ENCODE measurements at places on chromosomes 7 and 10.

GRCh38 chr10:112258407-112258806 lies 24.8 kb upstream of the TECTB start:
- DNase-seq, result no peak

DNA sequence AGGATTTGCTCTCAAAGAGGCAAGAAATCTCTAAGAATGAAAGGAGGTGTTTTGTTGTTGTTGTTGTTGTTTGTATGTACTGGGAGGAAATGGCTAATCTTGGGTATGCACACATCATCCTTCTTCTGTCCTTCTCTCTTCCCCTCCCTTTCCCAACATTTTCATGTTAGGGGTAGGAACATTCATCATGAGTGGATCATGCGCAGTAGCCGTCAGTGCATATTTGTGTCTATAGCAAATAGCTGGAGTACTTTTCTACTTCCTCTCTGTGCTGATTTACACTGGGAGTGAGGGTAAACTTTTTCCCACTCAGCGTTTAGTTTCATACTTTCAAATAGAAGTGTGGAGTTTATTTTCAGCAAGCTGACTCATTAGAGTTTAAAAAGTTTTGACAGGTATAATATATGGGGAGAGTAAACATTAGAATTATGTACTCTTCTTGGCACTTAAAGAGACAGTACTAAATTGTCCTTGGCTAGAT lies 80.5 kb upstream of the PRKG1 start:
- DNase-seq, result no peak

- no peak for DNase-seq
Measured at GRCh38 chr7:92242972-92243371, 2.7 kb downstream of the KRIT1 start.

GRCh38 chr10:74518061-74518460 lies 308.3 kb upstream of the KAT6B start:
- no peak for DNase-seq

DNA sequence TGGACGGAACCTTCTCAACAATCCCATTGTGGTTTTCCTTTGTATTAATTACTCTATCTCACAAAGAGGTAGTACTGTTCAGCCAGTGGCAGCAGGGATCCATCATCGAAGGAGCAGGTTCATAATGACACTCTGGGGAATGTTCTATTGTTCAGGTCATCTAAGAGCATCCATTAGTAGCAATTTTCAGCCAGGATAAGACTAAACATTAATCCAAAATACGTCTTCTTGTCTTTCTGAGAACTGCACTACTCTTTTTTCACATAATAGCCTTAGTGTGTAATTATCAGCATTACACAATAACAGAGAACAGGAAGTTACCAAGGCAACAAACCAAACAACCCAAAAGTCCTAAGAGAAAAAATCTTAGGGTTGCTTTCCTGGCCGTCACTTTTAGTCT lies 259.5 kb upstream of the VWC2 start:
- DNase-seq, result no peak

DNA sequence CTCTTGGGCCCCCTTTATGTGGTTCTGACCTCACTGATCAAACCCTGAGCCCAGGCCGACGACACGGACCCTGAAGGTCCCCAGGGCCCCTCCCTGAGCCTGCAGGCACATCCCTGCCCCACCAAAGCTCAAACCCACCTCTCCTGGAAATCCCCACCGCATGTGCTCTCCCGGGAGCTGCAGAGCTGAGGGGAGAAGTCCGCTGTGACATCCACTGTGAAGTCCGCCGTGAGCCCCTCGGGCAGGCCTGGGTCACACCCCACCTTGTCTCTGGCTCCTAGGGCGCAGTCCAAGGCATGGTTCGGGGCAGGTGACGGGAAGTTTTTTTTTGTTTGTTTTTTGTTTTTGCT lies 100.2 kb downstream of the MICALL2 start:
- no peak for DNase-seq

GRCh38 chr7:26185844-26186180 lies 14.7 kb downstream of the HNRNPA2B1 start:
- no peak for DNase-seq

GRCh38 chr10:13696071-13696470 lies 109.3 kb downstream of the PRPF18 start:
- no peak for DNase-seq

GRCh38 chr7:14606101-14606500 lies 296.4 kb downstream of the DGKB start:
- DNase-seq, result no peak

- no peak for DNase-seq
Measured at GRCh38 chr10:124732931-124733570, 11.1 kb downstream of the FAM53B start.

DNA sequence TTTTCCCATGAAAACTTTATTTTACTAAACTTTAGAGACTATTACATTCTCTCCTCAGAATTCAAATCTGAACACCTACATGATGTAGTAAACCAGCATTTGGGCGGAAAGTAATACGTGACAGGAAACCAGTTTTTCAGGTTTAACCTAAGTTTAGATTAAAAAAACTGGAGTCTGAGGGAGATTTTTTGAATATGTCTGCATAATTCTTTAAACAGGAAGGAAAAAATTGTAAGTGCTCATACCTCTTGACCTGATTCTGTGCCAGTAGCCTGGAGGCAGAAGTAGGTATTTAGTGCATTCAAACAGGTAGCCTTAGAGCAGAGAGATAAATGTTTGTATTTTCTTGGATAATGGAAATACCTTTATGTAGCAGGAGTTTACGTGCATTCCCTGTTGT lies 224.3 kb downstream of the MDFIC start:
- DNase-seq, result no peak

- DNase-seq, result no peak
Measured at GRCh38 chr10:88975377-88975720, 15.2 kb upstream of the FAS start.

DNA sequence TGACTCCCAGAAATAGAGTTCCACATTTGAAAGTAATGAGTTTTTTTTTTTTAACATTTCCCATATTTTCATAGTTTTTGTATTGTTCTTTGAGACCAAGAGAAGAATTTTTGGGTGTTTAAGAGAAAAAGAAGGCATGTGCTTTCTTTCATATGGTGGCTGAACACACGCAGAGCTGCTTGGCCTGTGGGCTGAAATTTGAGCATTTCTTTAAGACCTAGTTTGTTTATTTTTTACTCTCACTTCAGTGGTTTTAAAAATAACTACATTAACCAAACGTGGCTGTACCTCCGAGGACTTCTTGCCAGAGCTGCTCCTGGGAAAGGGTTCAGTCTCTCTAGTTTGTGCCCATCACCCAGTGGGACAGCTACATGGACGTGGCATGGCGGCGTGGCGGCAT lies 58.3 kb downstream of the INPP5A start:
- no peak for DNase-seq

- no peak for DNase-seq
Measured at GRCh38 chr10:64785816-64786215, 1264.6 kb downstream of the REEP3 start.

GRCh38 chr7:2631946-2632732 lies at the start of gene TTYH3:
Gene TTYH3, plus strand, starts transcription at chr7:2631986. Its CDS starts 170 bp downstream, at chr7:2632156.
- DNase-seq, result peak; percentile 21

DNA sequence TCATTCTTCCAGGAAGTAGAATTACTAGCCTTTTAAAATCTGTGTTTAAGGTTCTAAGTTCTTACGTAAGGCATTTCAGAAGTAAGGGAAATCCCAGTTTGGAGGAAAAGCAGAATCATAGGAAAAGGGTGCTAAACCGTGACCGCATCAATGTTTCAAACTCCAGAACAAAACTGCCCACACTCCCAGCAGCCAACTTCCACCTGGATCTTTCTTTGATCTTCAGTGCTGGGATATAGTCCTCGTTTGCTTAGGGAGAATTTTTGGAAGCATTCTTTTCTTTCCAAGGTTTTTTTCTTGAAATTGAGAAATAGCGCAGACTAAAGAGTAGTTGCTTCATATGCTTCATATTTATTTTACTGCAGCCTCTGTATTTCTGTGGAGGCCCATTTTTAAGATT lies 8.9 kb downstream of the PROSER2 start:
- no peak for DNase-seq

DNA sequence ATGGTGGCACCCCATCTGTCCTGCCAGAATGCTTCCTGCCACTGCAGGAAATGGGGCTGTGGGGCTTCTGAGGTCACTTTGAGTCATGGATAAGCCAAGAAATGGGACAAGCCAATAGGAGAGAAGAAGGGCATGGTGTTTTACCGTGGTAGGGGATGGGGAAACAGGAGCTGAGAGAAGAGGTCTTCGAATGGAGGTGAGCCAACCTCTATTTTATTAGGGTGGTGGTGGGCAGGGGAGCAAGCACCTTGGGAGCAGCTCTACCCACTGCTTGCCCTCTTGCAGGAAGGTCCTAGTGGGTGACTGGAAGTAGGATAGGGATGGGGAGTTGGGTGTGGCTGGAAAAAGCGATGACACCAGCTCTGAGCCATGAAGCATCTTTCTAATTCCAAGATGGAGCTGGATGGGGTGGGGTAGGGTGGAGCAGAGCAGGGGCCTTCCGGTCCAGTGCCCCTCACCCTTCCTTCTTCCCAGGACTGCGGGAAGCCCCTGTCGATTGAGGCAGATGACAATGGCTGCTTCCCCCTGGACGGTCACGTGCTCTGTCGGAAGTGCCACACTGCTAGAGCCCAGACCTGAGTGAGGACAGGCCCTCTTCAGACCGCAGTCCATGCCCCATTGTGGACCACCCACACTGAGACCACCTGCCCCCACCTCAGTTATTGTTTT lies 9.1 kb downstream of the ZYX start:
- no peak for DNase-seq

- DNase-seq, result no peak
Measured at GRCh38 chr7:74297516-74298233, 8.5 kb downstream of the CLIP2 start.

GRCh38 chr10:24882047-24882698 lies 70.2 kb downstream of the PRTFDC1 start:
- DNase-seq, result peak; percentile 41

GRCh38 chr7:79298145-79298760 lies 155.2 kb downstream of the MAGI2 start:
- DNase-seq, result no peak

- no peak for DNase-seq
Measured at GRCh38 chr7:10718768-10719167, 254.9 kb upstream of the PHF14 start.

DNA sequence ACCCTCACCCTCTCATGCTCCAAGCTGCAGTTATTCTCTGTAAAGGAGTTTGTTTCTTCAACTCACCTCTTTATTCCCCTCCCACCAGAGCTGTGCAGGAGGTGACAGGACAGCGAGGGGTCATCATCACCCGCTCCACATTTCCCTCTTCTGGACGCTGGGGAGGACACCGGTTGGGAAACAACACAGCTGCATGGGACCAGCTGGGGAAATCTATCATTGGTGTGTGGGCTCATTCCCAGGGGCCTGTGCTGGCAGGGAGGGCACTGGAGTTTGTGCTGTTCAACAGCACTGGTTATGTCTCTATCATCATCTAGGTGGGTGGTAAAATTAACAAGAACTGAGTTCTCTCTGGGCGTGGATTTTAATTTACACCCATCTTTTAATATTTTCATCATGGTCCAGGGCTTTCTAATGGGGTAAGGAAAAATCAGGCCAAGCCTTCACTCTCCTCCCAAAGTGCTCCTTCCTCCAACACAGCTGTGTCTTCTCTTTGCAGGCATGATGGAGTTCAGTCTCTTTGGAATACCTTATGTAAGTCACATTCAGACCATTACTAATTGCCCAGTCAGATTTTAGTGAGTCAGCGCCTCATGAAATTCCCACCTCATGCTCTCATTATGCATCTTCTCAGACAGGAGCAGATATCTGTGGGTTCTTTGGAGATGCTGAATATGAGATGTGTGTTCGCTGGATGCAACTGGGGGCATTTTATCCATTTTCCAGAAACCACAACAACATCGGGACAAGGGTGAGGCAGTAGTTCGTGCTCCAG lies 61.6 kb downstream of the PRSS58 start:
- DNase-seq, result no peak

- DNase-seq, result no peak
Measured at GRCh38 chr10:17989908-17990767, 38.4 kb downstream of the SLC39A12 start.

- no peak for DNase-seq
Measured at GRCh38 chr10:23081221-23081750, 14.1 kb upstream of the MSRB2 start.

- DNase-seq, result no peak
Measured at GRCh38 chr7:90173127-90173844, 19.0 kb downstream of the STEAP1 start.

GRCh38 chr7:131105294-131105798 lies 222.3 kb upstream of the MKLN1 start:
- DNase-seq, result peak; percentile 17

- no peak for DNase-seq
Measured at GRCh38 chr10:5888351-5888750, 1.3 kb downstream of the ANKRD16 start.

DNA sequence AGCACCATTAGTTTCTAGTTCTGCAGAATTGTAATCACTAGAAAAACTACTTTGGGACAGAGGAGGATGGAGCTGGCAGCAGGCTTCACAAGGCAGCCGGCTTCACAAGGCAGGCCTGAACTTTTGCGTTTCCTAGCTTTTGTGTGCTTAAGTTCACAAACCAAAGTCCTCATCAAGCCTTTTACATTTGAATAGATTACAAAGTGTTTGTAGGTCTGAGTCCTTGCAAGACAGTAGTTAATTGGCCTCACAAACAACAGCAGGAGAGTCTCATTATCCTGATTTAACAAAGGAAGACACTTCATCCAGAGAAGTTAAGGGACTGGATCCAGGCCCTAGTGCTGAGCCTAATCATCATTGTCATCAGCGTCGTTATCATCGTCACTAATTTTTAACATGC lies 147.8 kb upstream of the AUTS2 start:
- DNase-seq, result no peak

- no peak for DNase-seq
Measured at GRCh38 chr10:105121743-105122142, 480.7 kb downstream of the SORCS3 start.

DNA sequence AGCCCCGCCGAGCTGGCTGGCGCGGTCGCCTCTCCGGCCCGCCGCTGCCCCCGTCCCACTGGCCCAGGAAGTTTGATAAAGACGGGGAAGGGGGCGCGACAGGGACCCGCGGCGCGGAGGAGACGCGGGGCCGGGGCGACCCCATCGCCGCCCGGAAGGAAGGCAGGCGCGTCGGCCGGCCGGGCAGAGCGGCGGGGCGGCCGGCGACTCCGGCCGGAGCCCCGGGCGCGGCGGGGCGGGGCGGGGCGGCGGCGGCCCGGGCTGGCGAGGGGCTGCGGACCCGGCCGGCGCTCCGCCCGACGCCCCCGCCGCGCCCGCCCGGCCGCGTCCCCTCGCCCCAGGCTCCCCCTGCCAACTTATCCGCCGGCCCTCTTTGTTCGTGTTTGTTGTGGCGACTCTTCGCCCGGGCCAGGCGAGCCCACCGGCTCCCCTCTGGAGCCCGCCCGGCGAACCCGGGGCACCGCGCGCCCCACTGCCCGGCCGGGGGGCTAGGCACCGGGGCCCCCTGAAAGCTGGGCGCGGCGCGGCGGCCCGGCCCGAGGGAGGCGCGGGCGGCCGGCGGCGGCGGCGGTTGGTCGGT lies 571 bp downstream of the KDM7A start:
- DNase-seq, result peak; percentile 20
